Lung microvascular endothelial cell (primary cell): ENCODE measurements at places on chromosomes 3 and 15.

- no peak for DNase-seq
Measured at GRCh38 chr3:152564459-152564858, 270.5 kb upstream of the P2RY1 start.

DNA sequence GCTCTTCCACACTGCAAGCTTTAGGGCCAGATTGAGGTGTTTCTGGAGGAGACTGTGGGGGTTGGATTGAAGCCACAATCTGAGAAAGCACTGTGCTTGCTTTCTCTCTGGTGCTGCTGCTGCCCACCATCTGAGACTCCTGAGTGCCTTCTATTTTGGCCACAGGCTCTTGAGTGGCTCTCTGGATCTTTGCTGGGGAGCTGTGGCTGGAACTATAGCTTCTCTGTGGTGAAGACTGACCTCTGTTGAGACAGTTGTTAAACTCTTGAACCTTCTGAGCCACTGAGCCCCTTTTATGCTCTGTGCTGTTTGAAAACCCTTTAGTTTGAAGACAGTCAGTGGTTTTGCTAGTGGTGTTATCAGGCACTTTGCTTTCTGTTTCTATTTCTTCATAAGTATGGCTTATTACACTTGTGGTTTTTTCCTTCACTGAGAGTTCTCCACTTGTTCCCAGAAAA lies 108.7 kb upstream of the TSPAN3 start:
- DNase-seq: no peak

DNA sequence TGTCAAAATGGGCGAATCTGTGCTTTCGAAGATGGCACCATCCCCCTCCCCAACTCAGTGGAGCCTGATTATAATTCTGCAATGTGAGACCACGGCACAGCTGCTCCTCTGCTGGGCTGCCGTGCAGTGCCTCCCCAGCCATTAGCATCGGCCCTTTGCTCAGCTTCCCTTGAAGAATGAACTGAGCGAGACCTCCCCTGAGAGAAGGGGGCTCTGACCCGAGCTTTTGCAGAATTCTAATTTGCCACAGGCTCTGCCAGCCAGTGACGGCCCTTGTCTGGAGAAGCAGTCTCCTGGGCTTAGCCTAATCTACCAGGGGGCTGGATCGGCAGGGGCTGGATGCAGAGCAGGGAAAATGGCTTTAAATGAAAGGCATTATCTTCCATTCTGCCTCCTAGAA lies 57.2 kb downstream of the GLDN start:
- no peak for DNase-seq

DNA sequence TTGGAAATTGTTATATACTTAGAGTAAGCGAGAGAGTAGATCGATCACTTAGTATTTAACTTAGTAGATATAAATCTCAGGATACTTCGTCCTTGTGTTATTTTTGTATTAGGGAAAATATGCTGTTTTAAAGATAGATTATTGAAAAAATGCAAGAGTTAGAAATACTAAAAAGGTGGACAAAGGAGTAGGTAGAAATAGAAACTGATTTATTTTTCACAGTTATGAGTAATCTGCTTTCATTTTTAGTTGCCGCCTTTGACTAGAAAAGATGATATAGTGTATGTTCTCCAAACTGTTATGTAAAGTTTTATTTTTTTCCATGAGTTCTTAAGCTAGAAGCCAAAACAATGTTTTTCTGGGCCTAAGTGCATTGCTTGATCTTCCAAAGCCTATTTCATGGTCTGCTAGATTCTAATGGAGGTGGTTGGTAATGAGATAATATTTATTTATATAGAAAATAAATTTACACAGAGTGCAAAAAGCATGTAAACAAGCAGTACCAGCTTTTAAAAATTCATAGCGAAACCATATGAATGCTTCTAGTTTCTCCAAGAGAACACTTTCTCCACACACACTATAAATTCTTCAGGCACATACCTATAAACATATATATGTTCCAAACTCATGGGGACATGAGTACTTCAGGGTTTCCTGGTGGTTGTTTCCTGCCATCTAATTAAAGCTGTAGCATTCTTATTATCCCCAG lies 61.1 kb downstream of the DIPK2A start:
- DNase-seq: no peak

DNA sequence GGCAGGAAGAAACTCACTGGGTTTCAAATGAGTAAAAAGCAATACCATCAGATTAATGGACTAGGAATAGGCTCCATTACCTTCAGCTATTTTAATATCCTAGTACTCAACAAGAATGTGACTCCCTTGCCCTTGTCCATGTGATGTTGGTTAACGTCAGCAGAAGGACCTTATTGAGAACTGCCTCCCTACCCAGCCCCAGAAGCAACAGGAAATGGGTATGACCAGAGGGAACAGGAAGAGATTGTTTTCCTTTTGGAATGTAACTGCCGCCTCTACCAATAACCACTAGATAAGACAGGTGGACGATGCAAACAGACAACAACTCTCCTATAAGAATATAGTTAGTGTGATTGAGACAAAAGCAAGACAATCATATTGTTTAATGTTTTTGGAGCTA lies 10.4 kb upstream of the MME start:
- DNase-seq: peak; percentile 91

- DNase-seq: no peak
Measured at GRCh38 chr3:115301364-115301860, 154.3 kb upstream of the ZBTB20 start.

- DNase-seq: no peak
Measured at GRCh38 chr15:36666228-36666905, 86.9 kb downstream of the CDIN1 start.
